ENCODE measurements at places on chromosomes 2 and 18. TPM values are rescaled to one million over a fixed set of nuclear protein-coding genes. Genes with fewer than 3 reads are reported as not detected.

Gene GCA
- total RNA-seq = 113 TPM

Gene RFX8
- total RNA-seq = not detected

Gene UNC80
- total RNA-seq = 3.1 TPM

GRCh38 chr2:9539531-9539930 lies 16.1 kb downstream of the ADAM17 start:
- H3K27ac ChIP-seq = no peak overlapping the region
- H3K27me3 ChIP-seq = no peaks in the 10 kb centered on the region
- H3K36me3 ChIP-seq = peaks cover 7% of the 10 kb centered on the region
- DNase-seq = no peak
- peaks cover 5% of the 10 kb centered on the region for H3K4me1 ChIP-seq

DNA sequence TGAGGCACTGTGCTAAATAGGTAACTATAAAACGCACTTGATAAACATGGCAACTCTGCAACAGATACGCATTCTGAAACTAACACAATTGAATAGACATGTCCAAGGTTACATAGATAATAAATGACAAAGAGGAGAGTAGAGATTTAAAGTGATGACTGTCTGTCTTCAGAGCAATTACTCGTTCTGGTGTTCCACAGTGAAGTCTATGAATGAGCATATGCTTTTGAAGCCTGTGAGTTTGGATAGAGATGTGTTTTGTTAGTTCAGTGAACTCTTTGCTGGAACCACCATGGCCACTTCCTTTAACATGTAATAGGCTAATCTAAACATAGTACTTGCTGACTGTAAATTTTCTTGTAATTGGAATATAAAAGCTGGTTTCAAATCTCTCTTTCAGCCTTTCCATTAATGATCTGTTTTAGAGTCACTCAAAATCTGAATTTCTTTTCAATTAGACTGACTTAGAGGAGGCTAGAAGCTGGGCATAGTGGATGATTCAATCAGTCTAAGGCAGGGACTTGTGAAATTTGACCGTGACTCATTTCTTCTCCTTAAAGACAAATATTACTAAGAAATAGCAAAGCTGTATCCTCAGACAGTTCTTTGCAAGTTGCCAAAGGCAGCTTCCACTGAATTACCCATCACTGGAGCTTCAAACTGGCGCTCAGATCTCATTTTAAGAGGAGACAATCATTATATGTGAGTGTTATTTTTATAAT lies 1130.1 kb upstream of the CELF4 start:
- H3K27ac ChIP-seq = no peak overlapping the region
- H3K4me3 ChIP-seq = no peak overlapping the region
- H3K4me1 ChIP-seq = no peaks in the 10 kb centered on the region
- no peaks in the 10 kb centered on the region for H3K36me3 ChIP-seq

- H3K36me3 ChIP-seq = no peaks in the 10 kb centered on the region
- no peak overlapping the region for H3K4me3 ChIP-seq
- no peak for DNase-seq
- no peak overlapping the region for H3K27ac ChIP-seq
Measured at GRCh38 chr2:24621779-24622538, 130.9 kb downstream of the NCOA1 start.

DNA sequence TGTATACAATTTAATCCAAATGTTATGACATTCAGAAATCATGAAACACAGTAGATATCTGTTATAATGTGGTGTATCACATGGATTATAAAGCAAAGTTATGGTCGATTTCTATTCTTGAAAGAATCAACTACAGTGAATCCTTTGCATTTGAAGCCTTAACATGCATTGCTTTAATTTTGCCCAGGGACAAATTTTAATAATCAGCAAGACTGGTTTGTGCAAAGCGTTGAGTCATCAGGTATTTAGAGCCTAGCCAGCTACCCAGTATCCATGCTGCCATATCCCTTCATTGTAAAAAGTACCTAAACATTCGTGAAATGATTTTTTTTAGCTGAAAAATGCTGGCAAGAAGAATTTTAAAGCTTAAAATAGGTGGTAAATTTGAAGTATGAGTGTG lies 8.9 kb upstream of the SPDYA start:
- no peaks in the 10 kb centered on the region for H3K4me1 ChIP-seq
- no peak overlapping the region for H3K4me3 ChIP-seq
- no peak overlapping the region for H3K27ac ChIP-seq
- H3K27me3 ChIP-seq = no peaks in the 10 kb centered on the region
- no peak for DNase-seq

- H3K27ac ChIP-seq = no peak overlapping the region
- H3K36me3 ChIP-seq = peaks cover 22% of the 10 kb centered on the region
- no peak for DNase-seq
- no peak overlapping the region for H3K4me3 ChIP-seq
- no peaks in the 10 kb centered on the region for H3K27me3 ChIP-seq
- H3K4me1 ChIP-seq = no peaks in the 10 kb centered on the region
Measured at GRCh38 chr18:50917021-50917420, 38.1 kb downstream of the ME2 start.

Data from progenitor cell of endocrine pancreas (in vitro differentiated cells).